ENCODE measurements at places on chromosomes 5 and 9.

GRCh38 chr5:39411985-39412384 is 12.8 kb downstream of the DAB2 start:
- DNase-seq = no peak

DNA sequence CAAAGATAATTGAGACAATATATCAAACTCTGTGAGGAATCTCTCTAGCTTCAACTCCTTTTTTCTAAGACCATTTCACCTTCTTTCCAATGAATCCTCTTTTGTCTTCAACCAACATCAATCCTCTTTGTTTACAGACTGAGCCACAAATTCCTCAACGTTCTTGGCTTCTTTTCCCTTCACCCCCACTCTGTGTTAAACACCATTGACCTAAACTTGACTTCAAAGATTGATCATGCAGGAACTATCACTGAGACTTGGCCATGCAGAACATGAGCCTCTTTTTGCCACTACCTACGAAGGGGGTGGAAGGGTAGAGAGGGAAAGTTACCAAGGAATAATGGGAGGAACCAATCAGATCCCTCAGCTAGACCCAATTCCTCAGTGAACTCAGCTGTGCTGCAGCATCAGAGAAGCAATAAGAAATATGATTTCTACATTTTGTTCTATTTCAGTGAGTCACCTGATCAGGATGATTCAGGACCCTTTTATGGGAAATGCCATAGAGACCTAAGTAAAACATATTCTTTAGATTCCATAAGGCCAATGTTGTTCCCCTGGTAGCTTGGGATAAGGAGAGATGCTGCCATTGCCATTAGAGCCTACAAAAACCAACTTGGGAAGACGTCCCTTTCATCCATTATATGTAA is 187.7 kb upstream of the RGMB start:
- DNase-seq = no peak

- DNase-seq = no peak
Observed at GRCh38 chr5:153400931-153401330, 89.5 kb upstream of the GRIA1 start.

GRCh38 chr9:121260457-121261106 is 7.4 kb upstream of the GSN start:
- DNase-seq = peak; percentile 57

DNA sequence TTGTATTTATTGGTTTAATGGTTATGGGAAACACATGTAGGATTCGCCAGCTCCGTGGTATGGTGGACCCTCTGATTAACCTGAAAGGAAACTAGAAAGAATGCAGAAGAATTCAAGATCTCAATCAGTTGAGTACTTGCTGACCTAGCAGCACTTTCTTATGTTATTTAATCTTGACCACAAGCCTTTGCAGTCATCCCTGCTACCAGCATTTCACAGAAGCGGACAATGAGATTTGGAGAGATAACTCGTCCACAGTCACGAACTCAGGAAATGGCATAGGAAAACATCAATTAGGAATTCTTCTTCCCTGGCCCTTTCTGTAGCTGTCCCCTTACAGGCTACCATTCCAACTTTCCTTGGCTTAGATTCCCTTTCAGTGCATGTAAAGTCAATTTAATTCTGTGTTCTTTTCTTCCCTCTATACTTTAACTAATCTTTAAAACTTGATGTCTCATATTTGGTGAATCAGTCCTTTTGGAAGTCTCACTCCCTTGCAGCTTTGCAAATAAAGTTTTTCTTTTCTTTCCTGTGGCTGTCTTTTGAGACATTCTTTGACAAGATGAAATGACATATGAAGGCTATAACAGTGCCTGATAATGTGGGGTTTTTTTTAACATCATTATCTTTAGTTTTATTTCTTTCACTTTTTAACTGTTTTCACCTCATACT is 1.3 kb upstream of the SLC44A1 start:
- DNase-seq = peak; percentile 90
